CD4-positive, alpha-beta T cell treated with Interleukin-21 for 1 hour (primary cell): ENCODE measurements at places on chromosomes 11 and 22.

DNA sequence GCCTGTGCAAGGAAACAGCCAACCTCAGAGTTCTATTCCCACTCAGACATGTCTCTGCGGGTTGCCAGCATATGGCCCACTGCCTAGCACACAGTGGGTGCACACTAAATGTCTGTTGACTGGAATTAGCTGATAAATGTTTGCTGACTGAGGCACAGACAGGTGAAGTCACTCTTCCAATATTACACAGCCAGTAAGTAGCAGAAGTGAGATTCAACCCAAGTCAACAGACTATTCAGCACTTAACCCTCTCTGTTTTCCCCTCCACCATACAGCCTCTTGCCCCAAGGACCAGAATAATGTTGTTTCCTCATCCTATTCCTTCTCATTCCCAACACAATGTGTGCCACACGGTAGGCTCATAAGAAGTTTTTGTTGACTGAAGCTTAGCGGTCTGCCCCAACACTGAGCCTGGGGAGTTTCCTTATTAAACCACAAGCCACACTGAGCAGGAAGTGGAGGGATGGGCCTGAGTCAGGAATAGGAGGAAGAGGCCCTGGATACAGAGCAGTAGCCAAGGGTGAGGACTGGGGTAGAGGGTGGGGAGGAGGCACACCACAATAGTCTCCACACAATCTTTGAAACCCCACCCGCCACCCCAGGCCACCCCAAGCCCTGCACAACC lies 15.7 kb upstream of the IL10RA start:
- DNase-seq, result peak; percentile 64

DNA sequence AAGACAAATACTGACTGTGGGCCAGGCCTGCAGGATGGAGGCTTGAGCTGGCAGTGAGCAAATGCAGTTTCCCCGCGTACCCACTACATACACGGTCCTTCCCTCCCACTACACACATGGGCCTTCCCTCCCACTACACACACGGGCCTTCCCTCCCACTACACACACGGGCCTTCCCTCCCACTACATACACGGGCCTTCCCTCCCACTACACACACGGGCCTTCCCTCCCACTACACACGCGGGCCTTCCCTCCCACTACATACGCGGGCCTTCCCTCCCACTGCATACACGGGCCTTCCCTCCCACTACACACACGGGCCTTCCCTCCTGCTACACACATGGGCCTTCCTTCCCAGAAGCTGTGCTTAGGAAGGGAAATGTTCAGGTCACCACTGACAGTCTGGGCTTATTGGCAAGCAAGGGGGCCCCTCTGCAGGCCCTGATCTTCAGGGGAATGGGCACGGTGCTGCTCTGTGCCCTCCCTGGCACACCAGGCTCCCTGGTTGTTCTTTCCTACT lies 10.8 kb downstream of the DNAL4 start:
- DNase-seq, result no peak

- no peak for DNase-seq
Measured at GRCh38 chr11:2135018-2135569, 4.1 kb downstream of the IGF2 start.

- no peak for DNase-seq
Measured at GRCh38 chr11:30868626-30869081, 282.5 kb upstream of the MPPED2 start.

GRCh38 chr22:39277142-39277607 lies 32.4 kb upstream of the PDGFB start:
- no peak for DNase-seq

GRCh38 chr11:125566235-125566634 lies 3.0 kb upstream of the EI24 start:
- DNase-seq, result no peak

DNA sequence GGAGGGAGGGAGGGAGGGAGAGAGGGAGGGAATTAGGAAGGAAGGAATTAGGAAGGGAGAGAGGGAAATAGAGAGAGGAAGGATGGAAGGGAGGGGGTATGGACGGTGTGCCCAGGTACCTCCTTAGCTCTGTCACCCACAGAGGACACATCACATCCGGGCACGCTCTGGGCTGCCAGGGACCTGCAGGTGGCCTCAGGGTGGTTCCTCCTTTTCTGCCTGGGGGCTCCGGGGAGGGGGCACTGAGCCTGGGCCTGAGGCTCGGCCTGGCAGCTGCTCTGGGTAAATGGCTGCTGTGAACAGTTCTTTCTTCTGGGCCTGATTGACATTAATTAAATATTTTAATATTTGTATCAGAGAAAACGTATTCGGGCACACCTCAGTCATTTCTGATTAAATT lies 733.5 kb downstream of the BRD1 start:
- no peak for DNase-seq

GRCh38 chr11:103997082-103997481 lies 39.4 kb upstream of the DDI1 start:
- no peak for DNase-seq

DNA sequence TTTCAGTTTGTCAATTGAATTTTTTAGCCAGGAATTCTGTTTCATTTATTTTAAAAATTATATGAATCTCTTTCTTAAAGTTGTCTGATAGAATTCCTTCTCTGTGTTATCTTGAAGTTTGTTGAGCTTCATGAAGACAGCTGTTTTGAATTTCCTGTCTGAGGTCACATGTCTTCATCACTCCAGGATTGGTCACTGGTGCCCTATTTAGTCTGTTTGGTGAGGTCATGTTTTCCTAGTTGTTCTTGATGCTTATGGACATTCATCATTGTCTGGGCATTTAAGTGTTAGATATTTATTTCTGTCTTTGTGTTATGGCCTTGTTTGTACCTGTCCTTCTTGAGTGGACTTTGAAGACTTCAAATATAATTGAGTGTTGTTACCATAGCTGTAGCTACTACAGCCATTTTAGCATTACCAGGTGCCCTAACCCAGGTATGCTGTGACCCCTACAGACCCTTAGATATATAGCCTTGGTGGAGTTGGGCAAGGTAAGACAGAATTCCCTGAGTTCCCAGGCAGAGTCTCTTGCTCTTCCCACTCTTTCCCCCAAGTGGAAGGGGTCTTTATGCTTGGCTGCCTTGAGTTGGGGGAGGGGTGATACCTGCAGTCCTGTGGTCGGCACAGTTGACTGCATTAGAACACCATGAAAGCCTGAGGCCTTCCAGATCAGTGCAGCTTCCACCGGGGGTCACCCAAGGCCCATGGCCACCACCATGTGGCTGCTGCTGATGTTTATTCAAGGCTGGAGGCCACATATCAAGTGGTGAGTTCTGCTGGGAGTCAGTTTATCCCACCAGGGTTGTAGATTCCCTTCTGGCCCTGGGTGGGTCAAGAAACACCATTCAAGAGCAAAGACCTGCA lies 229.6 kb downstream of the DYNC2H1 start:
- no peak for DNase-seq

GRCh38 chr11:130782361-130783222 lies 133.7 kb downstream of the SNX19 start:
- DNase-seq, result no peak

DNA sequence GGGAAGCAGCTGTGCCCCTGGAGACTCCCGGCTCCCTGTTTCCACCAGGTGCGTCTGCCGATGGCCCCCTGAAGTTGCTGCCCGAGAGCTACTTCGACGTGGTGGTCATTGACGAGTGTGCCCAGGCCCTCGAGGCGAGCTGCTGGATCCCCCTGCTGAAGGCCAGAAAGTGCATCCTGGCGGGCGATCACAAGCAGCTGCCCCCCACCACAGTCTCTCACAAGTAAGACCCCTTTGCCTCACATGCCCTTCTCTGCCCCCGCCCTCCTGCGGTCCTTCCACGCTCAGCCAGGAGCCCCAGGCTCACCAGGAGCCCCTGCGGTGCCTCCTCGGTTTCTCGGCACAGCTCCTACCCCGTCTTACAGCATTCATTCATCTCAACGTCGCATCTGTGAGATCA lies 25.4 kb downstream of the IGHMBP2 start:
- DNase-seq, result no peak

GRCh38 chr11:128882451-128882850 lies 8.7 kb upstream of the KCNJ5 start:
- DNase-seq, result no peak

GRCh38 chr11:44112091-44112821 lies 16.8 kb downstream of the EXT2 start:
- DNase-seq, result no peak

DNA sequence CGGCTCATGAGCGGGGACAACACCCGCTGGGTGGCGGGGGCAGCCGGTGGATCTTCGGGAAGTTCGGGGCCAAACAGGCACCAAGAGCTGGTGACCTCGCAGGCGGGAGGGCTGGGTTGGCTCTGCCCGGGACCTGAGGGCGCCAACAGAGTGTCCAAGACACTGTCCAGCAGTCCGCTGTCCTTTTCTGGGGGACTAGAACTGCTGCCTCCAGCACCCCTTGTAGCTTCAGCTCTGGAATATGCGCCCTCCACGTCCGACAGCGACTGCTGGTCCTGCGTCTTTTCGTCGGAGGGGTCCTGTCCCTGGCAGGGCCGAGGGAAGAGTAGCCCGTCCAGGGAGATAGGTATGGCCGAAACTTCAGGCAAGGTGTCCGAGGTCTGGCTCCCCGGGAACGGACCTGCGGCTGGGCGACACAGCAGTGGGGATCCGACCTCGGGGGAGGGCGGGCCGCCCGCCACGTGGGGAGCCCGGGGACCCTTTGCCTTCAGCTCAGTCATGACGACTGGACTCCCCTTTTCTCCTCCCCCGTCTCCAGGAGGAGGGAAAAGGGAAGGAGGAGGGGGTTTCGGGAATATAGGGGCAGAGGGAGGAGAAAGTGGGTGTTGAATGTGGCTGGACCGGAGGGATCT lies 926 bp downstream of the PGR start:
- DNase-seq, result no peak

DNA sequence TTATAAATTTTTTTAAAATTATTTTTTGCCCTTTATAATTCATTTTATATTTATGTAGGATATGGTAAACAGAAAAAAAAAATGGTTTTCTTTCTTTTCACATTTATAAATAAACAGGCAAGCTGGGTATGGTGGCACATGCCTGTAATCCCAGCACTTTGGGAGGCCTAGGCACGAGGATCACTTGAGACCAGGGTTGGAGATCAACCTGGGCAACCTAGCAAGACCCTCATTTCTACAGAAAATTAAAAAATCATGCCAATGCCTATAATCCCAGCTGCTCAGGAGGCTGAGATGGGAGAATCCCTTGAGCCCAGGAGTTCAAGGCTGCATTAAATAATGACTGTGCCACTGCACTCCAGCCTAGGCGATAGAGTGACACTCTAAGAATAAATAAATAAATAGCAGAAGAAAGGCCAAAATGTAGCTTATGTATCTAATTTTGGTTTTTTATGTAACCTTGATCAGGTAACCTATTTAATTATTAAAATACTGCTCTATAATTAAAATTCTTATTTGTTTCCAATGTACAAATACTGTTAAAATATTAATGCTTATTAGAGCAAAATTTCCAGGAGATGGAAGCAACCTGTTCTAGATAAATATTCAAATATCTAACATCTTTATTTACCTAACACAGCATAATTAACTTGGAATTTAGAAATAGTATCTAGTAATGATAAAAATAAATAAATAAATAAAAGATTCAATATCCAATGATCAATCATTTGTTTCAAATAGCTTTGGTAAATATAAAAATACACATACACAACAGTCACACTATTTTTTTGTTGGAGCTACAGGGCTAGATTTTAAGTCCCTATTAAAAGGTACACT lies 21.4 kb downstream of the PI4KA start:
- DNase-seq, result no peak

DNA sequence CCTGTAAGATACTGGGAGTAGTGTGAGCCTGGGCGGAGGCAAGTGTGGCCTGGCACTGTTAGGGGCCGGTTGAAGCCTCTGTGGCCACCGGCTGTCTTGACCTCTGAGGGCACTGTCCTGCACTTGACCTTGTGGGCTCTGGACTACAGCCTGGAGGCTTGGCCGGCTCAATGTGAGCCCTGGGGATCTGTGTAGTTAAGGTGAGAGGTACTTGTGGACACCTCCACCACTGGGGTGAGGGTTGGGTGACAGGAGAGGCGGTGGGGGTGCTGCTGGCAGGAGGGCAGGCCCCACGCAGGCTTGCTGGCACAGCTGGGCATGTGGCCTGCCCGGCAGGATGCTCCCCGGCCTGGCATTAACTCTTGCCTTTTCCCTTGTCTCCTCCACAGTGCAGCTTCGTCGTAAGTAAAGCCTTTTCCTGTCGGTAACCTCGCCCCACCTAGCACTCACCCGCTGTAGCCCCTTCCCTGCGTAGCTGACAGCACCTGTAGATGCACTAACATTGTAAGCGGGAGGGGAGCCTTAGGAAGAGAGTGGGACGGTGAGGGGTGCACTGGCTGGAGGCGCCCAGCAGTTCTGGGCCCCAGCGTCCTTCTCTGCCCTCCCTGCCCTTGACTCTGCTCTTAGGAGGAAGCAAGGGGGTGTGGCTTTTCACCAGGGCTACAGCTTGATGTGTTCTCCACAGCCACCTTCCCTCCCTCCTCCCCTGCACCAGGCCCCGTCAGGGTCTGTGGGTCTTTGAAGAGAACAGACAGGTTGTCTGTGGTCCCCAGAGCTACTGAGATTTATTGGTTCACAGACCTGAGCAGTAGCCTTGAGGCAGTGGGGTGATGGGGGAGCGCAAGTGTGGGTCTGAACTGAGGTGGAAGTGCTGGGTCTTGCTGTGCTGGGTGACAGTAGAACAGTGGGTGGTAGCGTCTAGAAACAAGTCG lies 17.6 kb downstream of the INCENP start:
- DNase-seq, result no peak

DNA sequence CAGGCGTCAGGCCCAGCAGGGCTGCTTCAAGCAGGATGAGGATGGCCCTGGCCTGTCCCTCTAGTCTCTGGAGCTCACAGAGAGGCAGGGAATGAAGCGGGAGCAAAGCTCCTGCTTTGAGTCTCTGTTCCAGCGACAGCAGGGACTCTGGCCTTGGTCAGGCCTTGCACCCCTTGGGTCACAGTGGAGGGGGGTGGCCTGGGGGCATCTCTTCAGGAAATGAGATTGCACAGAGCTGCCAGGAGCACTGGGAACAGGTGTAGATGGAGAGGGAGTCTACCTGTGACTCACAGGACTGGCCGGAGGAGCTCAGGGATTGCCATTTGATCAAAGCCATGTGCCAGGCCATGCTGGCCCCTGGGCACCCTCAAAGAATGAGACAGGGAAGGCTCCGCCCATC lies 1.6 kb downstream of the ANO1 start:
- no peak for DNase-seq

DNA sequence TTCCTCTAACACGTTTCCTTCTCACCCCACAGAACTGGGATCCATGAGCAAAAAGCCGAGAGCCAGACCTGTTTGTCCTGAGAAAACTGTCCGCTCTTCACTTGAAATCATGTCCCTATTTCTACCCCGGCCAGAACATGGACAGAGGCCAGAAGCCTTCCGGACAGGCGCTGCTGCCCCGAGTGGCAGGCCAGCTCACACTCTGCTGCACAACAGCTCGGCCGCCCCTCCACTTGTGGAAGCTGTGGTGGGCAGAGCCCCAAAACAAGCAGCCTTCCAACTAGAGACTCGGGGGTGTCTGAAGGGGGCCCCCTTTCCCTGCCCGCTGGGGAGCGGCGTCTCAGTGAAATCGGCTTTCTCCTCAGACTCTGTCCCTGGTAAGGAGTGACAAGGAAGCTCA lies 24.0 kb downstream of the CD5 start:
- no peak for DNase-seq
